ENCODE measurements at places on chromosomes 3 and 15. TPM values are rescaled to one million over a fixed set of nuclear protein-coding genes. Genes with fewer than 3 reads are reported as not detected.

The TSEN2 gene
- total RNA-seq = 13.3 TPM

The FGF12 gene
- 0.24 TPM for total RNA-seq

The CFAP100 gene
- total RNA-seq = not detected

The FANCD2OS gene
- not detected for total RNA-seq

The NR1D2 gene
- 12.3 TPM for total RNA-seq

The GNAT1 gene
- not detected for total RNA-seq

The MTMR10 gene
- total RNA-seq = 11.8 TPM

The CPN2 gene
- not detected for total RNA-seq

The ACKR2 gene
- total RNA-seq = 1.7 TPM

The HERC2 gene
- total RNA-seq = 31.6 TPM

The IL20RB gene
- total RNA-seq = 86.8 TPM

The IL12A gene
- 0.72 TPM for total RNA-seq

The P2RY14 gene
- under 0.01 TPM for total RNA-seq

The YEATS2 gene
- 34.9 TPM for total RNA-seq

The UROC1 gene
- not detected for total RNA-seq

The OR5H1 gene
- not detected for total RNA-seq

The TLR9 gene
- total RNA-seq = under 0.01 TPM

The CASR gene
- not detected for total RNA-seq

The ST6GAL1 gene
- 18.5 TPM for total RNA-seq

The ARHGEF3 gene
- 13.9 TPM for total RNA-seq

The IQCH gene
- total RNA-seq = 2.7 TPM

The ARID3B gene
- total RNA-seq = 2.8 TPM

The RYR3 gene
- 0.21 TPM for total RNA-seq

The ERICH6 gene
- total RNA-seq = under 0.01 TPM

The ATP6V1A gene
- total RNA-seq = 70.1 TPM

The C3orf49 gene
- not detected for total RNA-seq

The NR1I2 gene
- total RNA-seq = not detected

The NLGN1 gene
- total RNA-seq = 0.21 TPM

The NUDT16 gene
- 3.6 TPM for total RNA-seq

The TPRG1 gene
- total RNA-seq = 0.24 TPM

The FAM174B gene
- total RNA-seq = 0.64 TPM

The SLC9A9 gene
- 3.0 TPM for total RNA-seq

The MDFIC2 gene
- total RNA-seq = not detected

The TMCO5A gene
- total RNA-seq = not detected

The MOBP gene
- total RNA-seq = not detected

The C15orf62 gene
- total RNA-seq = 1.2 TPM

The GABRB3 gene
- 2.6 TPM for total RNA-seq

The GOLGA8J gene
- total RNA-seq = not detected

The DZIP1L gene
- total RNA-seq = 0.96 TPM
